Ureter (tissue), 1 donor: ENCODE measurements at places on chromosomes 7 and 10. TPM values are rescaled to one million over a fixed set of nuclear protein-coding genes. Genes with fewer than 3 reads are reported as not detected.

GRCh38 chr10:32372000-32372875 lies 25.3 kb upstream of the EPC1 start:
- DNase-seq: no peak

DNA sequence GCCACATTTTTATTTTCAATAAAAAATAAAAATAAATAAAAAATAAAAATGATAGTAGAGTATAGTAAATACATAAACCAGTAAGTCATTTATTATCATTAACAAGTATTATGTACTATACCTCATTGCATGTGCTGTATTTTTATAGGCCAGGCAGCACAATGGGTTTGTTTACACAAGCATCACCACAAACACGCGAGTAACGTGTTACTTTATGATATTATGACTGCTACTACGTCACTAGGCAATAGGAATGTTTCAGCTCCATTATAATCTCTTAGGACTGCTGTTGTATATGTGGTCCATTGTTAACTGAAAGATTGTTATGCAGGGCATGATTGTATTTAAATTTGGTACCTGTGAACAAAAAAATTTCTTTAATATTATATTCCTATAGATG lies 20.8 kb upstream of the SDHAF3 start:
- no peak for DNase-seq

DNA sequence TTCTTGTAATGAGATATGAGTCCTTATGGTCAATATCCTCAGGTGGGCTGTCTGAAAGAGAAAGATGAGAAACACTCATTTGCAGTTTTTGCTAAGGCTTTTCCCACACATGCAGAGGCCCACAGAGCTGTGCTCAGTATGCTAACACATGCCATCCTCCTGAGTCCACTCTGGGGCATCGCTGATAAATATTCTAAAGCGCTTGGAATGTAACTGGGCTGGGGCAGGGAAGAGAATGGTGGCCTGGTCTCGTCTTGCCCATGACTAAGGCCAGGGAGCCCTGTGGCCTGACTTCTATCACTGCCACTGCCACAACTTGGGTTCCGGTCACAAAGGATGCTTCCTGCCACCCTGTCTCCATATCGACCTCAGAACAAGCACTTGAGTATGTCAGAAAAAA lies 199.7 kb upstream of the FRMD4A start:
- DNase-seq: no peak

- no peak for DNase-seq
These were observed 644.4 kb downstream of the GRM8 start for GRCh38 chr7:126608339-126608776.

Gene ATOH7
- total RNA-seq: not detected
